ENCODE measurements at places on chromosomes 3 and 15.
A peak's percentile ranks its signal among the peaks of the same experiment; 100 is the strongest.

DNA sequence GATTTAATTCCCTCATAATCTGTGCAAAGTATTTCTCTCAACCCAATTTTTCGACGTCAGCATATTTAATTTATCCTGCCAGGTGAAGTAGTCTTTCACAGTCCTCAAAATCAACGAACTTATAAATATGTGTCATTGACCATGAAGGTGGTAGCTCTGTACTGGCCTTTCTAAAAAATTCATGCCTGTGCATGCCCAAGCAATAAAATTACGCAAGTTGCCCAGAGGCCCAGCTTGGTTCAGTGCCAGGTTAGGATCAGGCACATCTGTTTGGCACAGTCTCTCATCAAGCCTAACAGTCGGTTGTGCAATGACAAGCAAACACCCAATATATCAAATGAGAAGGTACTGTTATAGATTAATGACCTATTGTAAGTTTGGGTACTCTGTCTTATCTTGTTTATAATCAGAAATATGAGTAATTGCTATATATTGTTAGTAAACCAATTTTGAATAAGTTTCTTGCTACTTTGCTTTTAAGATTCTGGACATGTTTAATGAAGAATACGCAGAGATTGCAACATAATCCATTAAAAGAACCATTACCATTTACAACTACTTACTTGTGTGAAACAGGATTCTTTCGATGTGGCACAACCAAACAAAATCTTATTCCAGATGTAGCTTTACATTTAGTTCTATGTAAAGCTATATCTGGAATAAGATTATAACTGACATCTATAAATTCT lies 159.0 kb upstream of the IL12A start:
- no peak for DNase-seq

GRCh38 chr3:10395671-10396070 lies 74.8 kb upstream of the SEC13 start:
- peak; percentile 53 for DNase-seq

DNA sequence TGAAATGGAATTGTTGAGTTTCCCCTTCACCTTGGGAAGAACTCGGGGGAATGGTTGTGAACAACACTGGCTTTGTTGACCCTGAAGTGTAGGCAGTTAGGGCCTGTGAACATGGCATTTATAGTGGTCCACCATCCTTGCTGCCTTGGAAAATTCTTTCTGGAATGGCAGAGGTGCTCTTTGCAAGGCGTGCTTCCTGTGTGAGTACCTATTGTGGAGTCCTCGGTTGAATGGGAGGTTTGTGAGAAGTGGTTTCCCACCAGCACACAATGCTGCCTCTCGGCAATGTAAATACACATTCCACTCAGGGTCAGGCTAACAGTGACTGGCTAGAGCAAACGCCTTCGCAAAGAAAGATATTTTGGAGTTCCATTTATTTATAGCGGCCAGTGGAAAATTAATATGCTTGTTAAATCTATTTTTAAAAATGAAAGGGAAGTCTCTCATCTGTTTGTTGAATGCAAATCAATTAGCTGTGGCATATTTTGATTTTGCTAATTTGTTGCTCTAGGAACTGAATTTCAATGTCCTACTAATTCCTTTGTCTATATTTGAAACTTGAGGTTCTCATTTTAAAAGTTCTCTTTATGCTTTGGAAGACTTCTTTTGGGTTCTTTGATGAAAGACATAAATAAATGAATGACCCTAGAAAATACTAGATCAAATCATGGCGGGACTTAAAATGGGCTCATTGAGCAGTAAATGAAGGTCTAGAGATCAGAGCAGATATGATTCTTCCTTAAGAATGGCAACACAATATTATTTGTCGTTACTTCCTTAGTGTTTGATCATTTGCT lies 59.5 kb downstream of the FNDC3B start:
- no peak for DNase-seq

- peak; percentile 82 for DNase-seq
Observed at GRCh38 chr3:128075522-128076482, 23.6 kb downstream of the SEC61A1 start.
